Effector memory CD8-positive, alpha-beta T cell (primary cell): ENCODE measurements at places on chromosomes 11 and 22.

DNA sequence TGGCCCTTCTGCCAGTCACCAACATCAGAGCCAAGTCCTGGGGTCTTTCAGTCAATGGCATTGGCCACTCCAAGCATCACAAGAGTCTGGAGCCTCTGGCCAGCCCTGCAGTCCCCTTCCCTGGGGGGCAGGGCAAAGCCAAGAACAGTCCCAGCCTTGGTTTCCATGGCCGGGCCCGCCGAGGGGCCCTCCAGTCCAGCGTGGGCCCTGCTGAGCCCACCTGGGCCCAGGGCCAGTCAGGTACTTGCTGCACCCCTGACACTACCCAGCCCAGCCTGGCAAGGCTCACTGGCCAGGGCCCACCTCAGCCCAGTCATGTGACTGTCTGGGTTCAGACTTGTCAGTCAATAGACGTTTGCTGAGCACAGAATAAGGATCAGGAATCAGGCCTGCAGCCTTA, 10.8 kb downstream of the TMEM258 start:
- no peak for DNase-seq

- DNase-seq, result no peak
Observed at GRCh38 chr22:41343300-41343699, 38.4 kb upstream of the TEF start.

DNA sequence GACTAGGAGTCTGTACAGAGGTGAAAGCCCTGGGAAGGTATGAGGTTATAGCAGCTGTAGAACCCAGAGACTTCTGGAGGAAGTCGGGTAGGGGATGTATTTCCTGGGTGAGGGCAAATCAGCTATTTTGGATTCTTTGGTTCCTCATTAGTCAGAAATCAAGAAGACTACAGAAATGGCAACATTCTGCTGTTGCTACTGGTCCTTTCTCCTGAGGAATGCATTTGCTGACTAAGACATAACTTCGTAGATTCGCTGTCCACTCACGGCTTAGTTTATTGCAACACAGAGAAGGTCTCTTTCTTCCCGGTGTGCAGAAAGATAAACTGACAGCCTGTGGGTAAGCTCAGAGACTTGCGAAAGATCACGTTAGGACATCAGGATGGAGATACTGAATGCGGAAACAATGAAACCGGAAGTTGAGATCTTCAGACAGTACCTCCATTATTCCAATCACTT, 25.3 kb upstream of the SESN3 start:
- no peak for DNase-seq

GRCh38 chr11:8060146-8060719, 20.8 kb upstream of the TUB start:
- DNase-seq, result no peak

- DNase-seq, result no peak
Observed at GRCh38 chr11:68828155-68828931, 13.4 kb downstream of the CPT1A start.

GRCh38 chr22:37979782-37980181, 4.6 kb downstream of the SOX10 start:
- DNase-seq, result no peak

- DNase-seq, result no peak
Observed at GRCh38 chr11:44306918-44307244, 3.1 kb downstream of the ALX4 start.

- no peak for DNase-seq
Observed at GRCh38 chr22:30695351-30695851, 727 bp downstream of the OSBP2 start.

DNA sequence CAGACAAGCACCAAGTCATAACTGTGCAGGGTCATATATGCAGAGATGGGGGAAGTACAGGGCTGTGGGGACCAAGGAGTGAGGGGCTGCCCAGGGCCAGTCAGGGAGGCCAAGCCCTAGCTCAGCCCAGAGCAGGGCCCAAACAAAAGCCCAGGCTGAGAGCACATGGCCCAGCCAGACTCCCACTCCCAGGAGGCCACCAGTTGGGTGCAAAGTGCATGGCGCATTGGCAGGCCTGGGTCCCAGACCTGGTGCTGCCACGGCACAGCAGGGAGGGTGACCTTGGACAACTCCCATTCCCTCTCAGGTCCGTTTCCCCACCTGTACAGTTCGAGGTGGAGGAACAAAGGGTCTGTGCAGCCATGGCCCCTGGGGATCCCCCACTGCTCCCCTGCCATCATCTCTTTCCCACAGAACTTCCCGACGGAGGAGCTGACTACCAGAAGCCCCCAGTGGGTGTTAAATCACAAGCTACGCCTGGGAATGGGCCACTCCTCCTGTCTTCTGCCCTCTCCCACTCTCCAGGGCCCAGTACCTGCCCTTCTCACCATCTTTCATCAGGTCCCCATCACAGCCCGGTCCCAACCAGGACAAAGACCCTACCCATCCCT, 608 bp downstream of the NIPSNAP1 start:
- DNase-seq, result no peak

GRCh38 chr22:43304831-43305590, 38.2 kb downstream of the SCUBE1 start:
- no peak for DNase-seq
